ENCODE measurements at places on chromosomes 1 and 21. TPM values are rescaled to one million over a fixed set of nuclear protein-coding genes. Genes with fewer than 3 reads are reported as not detected.

- DNase-seq = no peak
Measured at GRCh38 chr1:162107911-162108310, 38.4 kb downstream of the NOS1AP start.

The OR2T35 gene
- not detected for total RNA-seq

The PTPRU gene
- total RNA-seq = 13.6 TPM

The SERPINC1 gene
- 0.21 TPM for total RNA-seq

The IFNLR1 gene
- total RNA-seq = 4.0 TPM

DNA sequence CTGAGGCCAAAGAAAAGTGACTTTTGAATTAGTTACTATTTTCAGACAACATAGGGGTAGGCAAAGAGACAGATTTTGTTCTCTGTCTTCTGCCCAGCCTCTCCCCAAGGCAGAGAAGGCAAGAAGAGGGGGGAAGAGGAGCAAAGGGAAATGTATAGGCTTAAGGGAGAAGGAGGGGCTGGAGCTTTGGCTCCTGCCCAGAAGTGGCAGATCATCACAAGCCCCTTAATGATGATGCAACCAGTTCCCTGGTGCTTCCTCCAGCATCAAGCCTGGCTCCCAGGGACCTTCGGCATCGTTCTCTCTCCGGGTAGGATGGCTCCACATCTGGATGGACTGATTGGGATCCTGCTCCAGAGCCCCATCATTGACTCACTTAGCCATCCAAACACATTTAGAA is 112.8 kb downstream of the KCND3 start:
- no peak for DNase-seq

- DNase-seq = no peak
Measured at GRCh38 chr1:12697397-12697796, 18.5 kb upstream of the AADACL3 start.

DNA sequence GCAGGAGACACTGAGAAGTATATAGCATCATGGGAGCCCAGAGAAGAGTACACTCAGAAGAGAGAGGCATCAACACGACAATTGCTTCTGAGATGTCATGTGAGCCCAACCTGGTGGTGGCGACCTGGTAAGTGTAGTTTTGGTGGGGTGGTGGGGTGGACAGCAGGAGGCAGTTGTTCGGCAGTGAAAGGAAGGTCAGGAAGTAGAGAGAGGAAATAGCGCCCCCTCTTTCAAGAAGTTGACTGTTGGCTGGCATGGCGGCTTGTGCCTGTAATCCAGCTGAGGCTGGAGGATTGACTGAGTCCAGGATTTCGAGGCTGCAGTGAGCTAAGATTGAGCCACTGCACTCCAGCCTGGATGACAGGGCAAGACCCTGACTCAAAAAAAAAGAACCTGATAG is 12.6 kb downstream of the RSPO1 start:
- DNase-seq = no peak

GRCh38 chr1:163275222-163275621 is 46.5 kb upstream of the NUF2 start:
- DNase-seq = no peak

The CELA2B gene
- total RNA-seq = not detected

The SPRR3 gene
- total RNA-seq = not detected

The SRRM1 gene
- 60.4 TPM for total RNA-seq

The CBS gene
- total RNA-seq = 5.8 TPM

GRCh38 chr1:213934649-213935048 is 53.1 kb upstream of the PROX1 start:
- DNase-seq = peak; percentile 56

The FCER1G gene
- total RNA-seq = 35.9 TPM

- no peak for DNase-seq
Measured at GRCh38 chr1:12203216-12204007, 26.4 kb upstream of the VPS13D start.

- DNase-seq = peak; percentile 79
Measured at GRCh38 chr1:204446413-204447111, 34.9 kb upstream of the PPP1R15B start.

DNA sequence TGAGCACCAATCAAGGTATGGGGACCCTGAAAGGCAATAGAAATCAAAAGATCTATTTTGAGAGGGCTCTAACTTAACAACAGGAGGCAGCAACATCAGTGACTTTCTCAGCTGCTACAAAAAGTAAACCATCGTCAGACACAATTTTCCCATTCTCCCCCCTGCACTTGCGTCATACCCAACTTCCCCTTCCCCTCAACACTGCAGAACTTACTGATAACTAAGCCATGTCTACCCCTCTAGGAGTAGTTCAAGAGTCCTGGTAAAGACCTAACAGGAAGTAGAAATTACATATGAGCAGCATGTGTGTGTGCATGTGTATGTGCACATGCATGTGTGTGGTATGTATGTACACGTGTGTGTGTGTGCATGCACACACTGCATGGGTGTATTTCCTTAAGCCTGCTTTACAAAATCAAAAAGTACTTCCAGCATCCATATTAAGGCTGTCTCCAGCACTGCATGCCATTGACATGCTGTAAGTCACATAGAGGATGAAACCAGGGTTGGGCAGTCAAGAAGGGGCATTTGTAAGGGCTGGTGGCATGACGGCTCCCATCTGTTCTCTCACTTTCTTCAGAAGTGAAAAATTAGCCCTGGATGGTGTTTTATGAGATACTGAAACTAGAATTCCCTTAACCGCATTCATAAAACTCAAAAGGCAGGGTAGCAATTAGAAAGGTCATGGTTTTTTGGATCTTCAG is 460.1 kb upstream of the RUNX1 start:
- no peak for DNase-seq

- DNase-seq = no peak
Measured at GRCh38 chr1:77222496-77222895, 3.3 kb upstream of the PIGK start.

GRCh38 chr1:199859491-199859933 is 168.0 kb upstream of the NR5A2 start:
- no peak for DNase-seq

The FNDC10 gene
- total RNA-seq = 1.3 TPM

DNA sequence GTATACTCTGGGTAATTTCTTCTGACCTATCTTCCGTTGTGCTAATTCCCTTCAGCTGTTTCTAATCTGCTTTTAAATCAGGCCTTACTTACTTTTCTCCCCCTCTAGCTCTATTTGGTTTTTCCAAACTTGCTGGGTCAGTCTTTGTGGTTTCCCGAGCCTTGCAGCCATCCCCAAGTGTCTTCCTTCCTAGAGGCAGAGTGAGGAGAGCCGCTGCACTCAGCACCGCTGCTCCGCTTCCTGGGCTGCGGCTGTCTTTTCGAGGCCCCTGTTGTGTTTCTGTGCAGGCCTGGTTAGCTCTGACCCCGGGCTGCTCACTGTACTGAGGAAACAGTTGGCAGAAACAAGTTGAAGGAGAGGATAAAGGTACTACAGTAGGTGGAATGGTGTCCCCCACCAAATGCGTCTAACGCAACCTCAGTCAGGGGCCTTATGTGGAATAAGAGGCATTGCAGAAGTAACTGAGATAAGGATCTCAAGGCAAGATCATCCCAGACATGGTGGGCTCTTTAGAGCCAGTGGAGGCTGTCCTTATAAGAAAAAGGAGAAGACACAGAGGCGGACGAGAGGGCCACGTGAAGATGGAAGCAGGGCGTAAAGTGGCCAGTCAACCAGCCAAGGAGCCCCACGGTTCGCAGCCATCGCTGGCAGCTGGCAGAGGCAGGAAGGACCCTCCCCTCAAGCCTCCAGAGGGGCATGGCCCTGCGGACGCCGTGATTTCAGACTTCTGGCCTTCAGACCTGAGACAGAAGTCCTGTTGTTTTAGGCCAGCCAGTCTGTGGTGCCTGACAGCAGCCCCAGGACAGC is 10.5 kb downstream of the WNT9A start:
- no peak for DNase-seq
